ENCODE measurements at places on chromosomes 6 and 20.
A peak's percentile ranks its signal among the peaks of the same experiment; 100 is the strongest.

DNA sequence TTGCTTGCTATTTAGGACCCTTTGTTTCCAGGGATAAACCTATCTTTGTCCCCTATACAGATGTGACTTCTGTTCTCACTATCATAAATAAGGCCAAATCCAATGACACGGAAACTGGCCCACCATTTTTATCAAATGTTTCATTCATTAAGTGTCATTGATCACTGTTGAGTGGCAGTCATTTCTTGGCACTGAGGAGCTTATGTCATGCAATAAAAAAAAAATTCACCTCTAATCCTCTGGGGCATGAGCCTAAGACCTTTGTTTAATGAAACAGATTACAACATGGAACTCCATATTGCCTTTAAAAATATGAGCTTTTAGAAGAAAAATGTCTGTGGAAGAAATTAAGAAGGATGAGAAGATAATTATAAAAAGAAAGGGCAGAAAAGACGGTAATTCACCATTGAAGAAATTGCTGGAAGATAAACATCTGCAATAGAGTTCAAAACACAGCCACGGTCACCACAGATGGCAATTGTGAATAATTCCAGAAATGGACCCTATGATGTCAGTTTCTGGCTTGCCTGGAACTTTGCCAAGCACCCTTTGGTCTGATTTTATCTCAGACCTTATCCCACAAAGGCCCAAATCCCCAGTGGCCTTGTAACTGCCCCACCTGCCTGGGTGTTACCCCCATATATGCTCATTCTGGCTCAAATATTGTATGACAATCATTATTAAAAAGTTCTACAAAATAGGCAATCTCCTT, 91.1 kb downstream of the DST start:
- DNase-seq, result no peak

DNA sequence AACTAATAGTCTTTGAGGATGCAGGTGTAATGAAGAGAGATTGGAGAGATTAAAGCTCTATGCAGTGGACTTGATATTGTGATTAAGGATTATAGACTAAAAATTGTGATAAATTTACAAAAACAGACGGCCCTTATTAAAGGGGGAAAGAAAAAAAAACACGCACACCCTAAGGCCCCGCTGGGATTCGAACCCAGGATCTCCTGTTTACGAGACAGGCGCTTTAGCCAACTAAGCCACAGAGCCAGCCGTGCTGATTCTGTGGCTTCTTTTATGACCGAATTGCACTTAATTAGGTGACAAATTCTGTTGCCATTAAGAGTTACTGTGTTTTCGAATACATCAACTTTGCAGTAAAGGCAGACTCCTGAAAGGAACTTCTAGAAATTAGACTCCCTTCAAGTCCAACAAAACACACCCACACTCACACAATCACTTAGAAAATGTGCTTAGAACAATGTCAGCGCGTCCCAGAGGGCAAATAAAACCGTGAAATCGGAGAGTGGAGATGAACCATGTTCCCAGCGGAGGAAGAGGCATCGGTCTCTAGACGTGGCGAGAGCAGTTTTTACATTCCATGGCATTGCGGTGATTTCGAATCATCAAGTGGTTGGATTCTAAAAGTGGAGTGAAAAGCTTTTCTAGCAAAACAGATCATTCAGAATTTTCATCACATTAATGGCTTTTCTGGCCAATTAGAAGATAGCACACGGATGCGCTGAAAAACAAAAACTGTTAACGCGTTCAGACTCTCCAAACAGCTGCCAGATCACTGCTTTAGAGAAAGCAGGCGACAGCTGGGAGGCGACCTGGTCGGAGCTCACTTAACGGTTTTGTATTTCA, 122.6 kb downstream of the GPX5 start:
- peak; percentile 78 for DNase-seq

DNA sequence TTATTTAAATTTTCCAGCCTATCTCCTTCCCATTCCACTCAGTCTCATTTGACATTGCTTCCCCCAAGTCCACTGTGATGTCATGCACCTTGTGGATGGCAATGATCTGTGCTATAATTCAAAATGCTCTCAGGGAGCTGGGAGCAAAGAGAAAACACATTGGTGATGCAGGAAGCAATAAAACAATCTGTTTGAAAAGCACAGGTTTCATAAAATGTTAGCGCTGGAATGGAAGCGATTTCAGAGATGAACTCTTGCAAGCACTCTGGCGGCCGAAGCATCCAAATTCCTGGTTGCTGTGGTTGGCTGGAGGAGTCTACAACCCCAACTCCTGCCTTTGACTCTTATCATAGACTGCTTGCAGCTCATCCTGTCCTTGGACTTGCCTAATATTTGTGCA, 167.0 kb downstream of the GMPR start:
- DNase-seq, result no peak

GRCh38 chr6:36729161-36729524, 31.5 kb downstream of the RAB44 start:
- DNase-seq, result no peak

GRCh38 chr6:157560691-157561413, 179.9 kb downstream of the ZDHHC14 start:
- DNase-seq, result peak; percentile 83

GRCh38 chr20:23652371-23652770, 14.6 kb upstream of the CST3 start:
- DNase-seq, result no peak

DNA sequence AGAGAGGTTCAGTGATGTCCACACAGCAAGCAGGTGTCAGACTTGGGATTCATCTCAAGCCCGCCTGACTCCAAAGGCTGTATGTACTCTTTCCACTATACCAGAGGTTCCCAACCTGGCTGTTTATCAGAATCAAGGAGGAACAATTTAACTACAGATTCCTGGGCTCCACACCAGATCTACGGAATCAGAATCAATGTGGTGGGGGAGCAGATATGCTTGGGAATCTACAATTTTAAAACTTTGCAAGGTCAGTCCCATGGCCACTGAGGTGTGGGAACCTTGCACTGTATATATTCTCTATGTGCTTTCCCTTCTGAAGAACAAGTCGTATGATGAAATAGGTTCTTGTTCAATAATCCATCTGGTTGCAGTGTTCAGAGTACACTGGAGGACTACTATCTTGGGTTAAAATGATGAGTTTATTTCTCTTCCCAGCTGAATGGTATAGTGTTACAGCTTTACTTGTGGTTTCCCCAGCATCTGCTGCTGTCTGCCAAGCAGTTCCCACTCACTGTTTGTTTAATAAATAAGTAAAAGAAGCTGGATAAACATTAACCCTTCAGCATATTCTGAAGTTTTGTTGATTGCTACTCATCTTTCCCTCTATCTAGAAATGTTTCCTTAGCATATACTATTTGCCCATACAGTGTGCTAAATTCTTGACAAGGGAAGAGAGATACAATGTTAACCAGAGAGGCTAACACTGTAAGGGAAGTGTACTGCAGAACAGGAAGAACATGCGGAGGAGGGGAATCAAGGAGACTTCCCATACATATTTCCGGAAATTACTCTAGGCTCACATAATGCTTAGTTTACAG, 9.9 kb downstream of the TTI1 start:
- no peak for DNase-seq

GRCh38 chr6:151761851-151762250, 45.6 kb upstream of the ESR1 start:
- DNase-seq, result no peak

DNA sequence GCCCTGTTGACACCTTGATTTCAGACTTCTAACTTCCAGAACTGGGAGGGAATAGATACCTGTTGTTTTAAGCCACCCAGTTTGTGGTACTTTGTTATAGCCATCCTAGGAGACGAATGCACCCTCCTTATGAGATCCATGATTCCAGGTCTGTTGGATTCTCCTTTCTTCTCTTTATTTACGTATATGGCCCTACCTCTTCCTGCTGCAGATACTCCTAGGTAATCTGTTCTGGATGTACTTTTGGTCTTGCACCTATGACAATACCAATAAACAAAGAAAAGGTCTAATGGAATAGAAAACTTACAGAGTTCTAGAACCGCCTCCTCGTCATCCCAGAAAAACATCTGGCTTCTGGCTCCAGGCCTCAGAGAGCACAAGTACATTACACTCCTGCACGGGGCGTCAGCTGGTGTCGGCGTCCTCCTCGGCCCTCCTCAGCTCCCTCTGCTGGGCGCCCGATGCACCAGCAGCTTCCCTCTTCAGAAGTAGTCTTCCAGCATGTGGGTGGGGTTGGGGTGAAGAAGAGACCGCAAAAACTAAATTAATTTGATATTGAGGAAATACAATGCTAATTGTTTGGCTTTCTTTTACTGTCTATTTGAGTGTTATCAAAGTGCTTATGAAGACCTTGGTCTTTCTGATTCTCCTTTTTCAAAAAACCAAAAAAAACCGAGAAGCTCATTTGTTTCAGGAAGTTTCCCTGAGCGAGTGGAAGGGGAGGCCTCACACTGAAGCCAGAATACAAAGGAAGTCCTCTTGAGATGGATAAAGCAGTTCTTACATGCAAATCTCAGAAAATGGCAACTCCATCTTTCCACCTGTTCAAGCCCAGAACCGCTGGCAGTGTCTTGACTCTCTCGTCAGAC, 9.7 kb upstream of the ATXN1 start:
- no peak for DNase-seq

- no peak for DNase-seq
Measured at GRCh38 chr6:106220485-106220884, 105.1 kb downstream of the ATG5 start.

- no peak for DNase-seq
Measured at GRCh38 chr6:26657256-26657655, 2.3 kb downstream of the ZNF322 start.

- DNase-seq, result no peak
Measured at GRCh38 chr20:61510778-61511330, 258.8 kb downstream of the CDH4 start.

DNA sequence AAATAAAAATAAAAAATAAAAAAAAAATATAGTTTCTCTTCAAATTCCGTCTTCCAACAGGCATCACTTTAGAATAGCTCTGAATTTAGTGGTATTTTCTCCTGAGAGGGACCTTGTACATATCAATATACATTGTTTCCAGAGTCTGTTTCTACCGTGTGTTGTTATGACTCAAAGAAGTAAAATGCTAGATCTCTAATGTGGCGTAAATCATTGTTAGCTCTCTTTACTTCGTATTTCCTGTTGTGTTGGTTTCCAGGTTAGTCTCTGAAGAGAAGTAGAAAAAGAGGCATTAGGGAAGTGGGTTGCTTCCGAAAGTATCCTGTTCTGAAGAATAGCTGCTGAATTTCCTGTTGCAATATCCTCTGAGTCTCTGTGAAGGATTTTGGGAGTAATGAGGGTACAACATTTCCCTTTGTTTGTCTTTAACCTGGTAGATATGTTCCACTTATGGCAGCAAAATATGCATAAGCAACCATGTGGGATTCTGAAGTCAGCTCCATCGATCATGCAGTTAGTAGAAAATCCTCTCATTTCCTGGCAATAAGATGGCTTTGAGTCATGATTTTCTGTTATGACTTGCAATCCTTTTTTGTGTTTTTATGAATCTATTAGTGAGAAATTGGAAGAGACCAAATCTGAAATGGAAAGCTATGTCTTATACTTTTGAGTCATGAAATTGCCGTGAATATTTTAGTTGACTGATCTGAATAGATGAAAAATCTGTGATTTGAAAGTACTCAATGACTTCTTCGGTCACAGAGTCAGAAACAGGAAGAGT, 42.0 kb upstream of the MCHR2 start:
- no peak for DNase-seq

GRCh38 chr20:22579119-22579427, 5.3 kb downstream of the FOXA2 start:
- no peak for DNase-seq

- DNase-seq, result no peak
Measured at GRCh38 chr6:20202699-20203302, 9.5 kb downstream of the MBOAT1 start.

DNA sequence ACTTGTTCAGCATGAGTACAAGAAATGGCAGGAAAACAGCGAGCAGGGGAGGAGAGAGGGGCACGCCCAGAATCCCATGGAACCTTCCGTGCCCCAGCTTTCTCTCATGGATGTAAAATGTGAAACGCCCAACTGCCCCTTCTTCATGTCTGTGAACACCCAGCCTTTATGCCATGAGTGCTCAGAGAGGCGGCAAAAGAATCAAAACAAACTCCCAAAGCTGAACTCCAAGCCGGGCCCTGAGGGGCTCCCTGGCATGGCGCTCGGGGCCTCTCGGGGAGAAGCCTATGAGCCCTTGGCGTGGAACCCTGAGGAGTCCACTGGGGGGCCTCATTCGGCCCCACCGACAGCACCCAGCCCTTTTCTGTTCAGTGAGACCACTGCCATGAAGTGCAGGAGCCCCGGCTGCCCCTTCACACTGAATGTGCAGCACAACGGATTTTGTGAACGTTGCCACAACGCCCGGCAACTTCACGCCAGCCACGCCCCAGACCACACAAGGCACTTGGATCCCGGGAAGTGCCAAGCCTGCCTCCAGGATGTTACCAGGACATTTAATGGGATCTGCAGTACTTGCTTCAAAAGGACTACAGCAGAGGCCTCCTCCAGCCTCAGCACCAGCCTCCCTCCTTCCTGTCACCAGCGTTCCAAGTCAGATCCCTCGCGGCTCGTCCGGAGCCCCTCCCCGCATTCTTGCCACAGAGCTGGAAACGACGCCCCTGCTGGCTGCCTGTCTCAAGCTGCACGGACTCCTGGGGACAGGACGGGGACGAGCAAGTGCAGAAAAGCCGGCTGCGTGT, 11.6 kb downstream of the TNFAIP3 start:
- no peak for DNase-seq

DNA sequence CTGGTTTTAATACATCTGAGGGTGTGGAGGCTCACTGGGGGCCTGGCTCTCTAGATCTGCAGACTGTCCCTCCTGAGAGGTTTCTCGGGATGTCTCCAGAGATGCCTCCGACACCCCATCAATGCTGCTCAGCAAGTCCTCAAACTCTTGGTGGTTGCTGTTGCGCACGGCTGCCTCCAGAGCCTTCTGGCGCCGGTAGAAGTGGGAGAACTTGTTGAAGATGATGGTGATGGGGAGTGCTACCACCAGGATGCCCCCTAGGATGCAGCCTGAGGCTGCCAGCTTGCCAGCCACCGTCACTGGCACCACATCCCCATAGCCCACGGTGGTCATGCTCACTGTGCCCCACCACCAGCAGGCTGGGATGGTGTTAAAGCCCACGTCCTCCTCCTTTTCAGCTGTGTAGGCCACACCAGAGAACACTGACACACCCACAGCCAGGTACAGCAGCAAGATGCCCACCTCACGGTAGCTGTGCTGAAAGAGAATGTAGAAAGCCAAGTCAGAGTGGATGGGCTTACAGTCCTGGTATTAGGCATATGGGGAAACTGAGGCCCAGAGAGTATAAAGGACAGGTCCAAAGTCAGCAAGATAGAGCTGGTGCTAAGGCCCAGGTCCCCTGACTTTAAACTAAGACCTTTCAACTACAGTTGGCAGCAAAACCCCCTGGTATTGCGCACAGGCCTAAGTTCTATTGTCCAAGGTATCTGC, 5.9 kb downstream of the KCNS1 start:
- DNase-seq, result no peak
